Tongue (tissue), 3 donors: ENCODE measurements at places on chromosomes 3 and 15.

DNA sequence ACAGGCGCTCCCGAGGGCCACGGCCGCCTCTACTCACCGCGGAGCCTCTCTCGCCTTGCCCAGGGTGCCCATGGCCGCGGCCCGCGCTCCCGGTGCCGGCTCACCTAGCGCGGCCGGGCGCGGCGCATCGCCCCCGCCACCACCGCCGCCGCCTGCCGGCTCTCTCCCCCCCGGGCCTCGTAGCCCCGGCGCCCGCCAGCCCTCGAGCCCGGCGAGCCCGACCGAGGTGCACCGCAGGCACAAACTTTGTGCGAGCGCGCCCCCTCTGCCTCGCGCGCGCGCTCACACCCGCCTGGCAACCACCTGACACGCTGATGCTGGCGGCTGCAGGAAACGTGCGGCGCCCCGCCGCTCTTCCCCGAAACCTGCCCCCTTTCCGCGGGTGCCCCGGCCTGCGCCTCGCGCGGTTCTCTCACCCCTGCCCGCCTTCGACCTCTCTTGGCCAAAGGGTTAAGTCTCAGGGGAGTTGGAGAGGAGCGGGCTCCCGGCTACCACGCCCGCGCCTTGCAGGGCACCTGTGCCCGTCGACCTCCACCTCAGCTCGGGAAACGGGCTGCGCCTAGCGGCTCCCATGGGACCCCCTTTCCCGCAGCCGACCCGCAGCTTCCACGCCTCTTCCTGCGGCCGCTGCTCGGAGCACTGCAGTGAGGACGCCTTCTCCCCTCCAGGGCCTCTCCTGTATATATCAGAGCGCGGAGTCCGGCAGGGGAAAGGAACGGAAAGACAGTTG, at the start of gene RASGRP1:
TSS of gene RASGRP1 (minus strand) at position 258 of the 730 bp plus-strand sequence. CDS start at position 72, 186 bp downstream.
- DNase-seq: peak; percentile 75

DNA sequence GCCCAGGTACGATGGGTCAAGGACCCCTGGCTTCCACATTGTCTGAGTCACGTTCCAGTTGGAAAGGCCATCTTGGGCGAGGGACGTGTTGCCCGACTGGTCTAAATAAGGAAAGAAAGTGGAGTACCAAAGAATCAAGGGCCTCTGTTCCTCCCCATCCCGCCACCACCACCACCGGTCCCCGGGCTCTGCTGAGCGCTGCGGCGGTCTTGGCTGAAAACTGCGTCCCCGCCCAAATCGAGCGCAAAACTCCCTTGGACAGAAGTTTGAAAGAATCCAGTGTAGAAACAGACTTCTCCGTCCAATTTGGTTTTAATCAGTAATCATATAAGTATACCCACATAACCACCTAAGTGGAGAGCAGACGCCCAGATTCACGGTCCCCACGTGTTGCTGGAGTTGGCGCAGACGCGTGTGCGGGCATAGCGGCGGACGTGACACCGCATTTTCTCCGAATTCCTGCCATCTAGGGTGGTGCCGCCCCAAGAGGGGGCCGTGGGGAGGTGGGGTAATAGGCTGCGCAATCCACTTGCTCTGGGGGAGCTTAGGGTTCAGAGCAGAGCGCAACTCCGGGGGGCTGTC, 243.8 kb upstream of the TOPAZ1 start:
- peak; percentile 21 for DNase-seq

DNA sequence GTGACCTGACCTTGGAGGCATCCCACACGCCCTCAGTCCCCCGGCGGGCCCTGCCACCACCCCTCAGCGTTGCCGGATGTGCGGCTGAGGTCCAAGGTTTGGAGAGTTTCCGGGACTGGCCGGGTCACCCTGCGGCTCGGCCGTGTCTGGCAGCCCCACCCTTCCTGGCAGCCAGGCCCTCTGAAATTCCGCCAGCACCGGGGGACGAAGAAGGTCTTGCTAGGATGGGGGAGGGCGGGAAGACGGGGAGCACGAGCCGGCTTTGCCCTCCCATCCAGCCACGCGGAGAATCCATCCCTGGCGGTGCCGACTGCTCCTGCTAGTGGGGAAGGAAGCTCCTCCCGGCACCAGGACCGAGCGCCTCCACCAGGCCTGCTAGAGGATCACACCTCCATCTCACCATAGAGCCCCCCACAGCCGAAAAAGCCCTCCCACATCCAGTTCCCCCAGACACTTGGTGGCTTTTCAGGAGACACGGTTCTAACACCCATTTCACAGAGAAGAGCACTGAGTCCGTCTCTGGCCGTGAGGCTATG, 81.5 kb downstream of the CPN2 start:
- DNase-seq: peak; percentile 67

- peak; percentile 54 for DNase-seq
Measured at GRCh38 chr3:134326760-134327593, 47.3 kb downstream of the AMOTL2 start.

DNA sequence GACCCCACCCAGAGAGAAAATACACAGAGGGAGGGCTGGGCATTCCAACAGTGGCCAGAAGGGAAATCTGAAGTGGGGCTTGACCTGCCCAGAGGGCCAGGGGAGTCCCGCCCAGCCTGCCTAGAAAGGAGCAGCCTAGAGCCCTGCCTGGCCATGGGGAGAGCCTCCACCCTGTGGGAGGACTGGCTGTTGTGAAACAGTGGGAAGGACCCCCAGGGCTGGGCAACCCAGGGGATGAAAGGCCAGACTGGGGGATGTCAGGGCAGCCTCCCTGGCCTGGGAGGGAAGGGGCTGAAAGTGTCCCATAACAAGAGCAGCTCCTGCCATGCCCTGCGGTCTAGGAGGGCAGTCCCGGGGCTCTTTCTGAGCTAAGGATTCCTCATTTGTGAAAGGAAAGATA, 69.0 kb downstream of the SLC12A8 start:
- DNase-seq: no peak

DNA sequence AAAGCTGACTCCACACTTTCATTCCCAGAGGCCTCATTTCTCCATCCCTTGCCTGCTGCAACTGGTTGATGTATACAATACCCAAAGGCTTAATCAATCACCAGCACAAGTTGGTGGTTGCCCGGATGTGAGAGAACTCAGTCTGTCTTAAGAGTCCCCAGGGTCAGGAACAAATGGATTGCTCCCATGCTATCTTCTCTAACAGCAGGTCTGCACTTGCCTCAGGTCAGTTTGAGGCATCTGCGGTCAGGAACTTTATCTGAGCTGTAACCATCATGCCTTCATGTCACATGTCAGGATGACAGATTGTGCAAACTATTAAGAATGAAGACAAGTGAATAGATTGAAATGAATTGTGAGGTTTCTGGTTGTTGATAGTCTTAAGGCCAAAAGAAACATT, 56.1 kb downstream of the BFSP2 start:
- DNase-seq: no peak

- DNase-seq: no peak
Measured at GRCh38 chr3:42102571-42102970, 11.4 kb downstream of the TRAK1 start.

- DNase-seq: no peak
Measured at GRCh38 chr3:106332129-106332528, 463.3 kb upstream of the CBLB start.

GRCh38 chr3:57855943-57856342, 99.8 kb downstream of the SLMAP start:
- no peak for DNase-seq

- DNase-seq: no peak
Measured at GRCh38 chr3:161266731-161267150, 45.6 kb downstream of the NMD3 start.

GRCh38 chr3:53702776-53703530, 143.3 kb downstream of the CHDH start:
- no peak for DNase-seq

DNA sequence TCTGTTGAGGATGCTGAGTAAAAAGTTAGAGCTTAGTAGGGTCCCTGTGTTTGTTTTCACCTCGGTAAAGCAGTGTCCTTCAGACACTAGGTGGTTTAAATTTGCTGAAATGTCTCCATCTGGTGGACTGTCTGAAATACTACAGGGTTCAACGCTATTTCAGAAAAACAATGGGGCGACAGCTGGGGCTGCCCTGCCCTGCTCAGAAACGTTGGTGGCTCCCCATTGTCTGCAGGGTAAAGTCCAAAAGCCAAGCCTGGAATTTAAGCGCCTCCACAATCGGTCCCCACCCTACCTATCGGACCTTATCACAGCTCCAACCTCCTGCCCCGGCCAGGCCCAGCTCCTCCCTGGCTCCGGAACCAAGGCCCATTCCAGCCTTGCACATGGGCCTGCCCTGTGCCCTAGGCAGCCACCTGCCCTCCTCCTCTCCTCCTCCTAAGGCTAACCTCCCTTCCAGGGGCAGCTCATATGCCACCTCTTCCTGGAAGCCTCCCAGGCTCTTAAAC, 4.3 kb upstream of the TSEN2 start:
- peak; percentile 67 for DNase-seq

DNA sequence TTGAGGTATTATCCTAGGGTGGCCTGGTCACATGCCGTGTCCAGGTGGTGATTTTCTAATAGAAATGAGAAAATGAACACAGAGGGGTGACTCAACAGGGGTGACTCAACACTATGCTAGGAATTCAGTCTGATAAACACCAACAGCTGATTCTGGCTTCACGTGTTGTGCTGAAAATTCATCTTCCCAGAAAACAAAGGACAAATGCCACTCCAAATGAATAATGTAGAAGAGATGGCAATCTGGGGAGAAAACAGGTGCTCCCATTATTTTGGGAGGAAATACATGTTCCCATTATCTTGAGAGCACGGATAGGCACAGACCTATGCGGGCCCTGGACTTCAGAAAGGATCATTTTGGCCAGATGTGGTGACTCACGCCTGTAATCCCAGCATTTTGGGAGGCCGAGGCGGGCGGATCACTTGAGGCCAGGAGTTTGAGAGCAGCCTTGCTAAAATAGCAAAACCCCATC, 101.2 kb upstream of the MEX3B start:
- DNase-seq: no peak

DNA sequence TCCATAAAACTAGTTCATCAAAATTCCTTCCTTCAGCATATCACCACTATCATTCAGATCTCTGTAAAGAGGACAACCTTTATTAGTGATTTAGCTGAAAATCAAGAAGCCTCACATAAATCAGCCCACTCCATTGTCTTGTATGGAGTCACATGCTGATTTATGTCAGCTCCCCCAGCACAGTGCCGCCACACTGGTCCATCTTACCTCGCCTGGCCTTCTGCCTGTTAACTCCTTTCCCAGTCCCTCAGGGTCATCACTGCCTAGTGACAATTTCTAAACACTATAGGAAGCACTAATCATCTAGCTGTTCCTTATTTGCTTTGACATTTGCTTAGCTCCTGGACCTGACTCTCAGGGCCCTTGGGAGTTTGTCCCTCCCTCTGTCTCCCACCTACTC, 75.4 kb downstream of the PLCL2 start:
- DNase-seq: no peak

GRCh38 chr3:68819361-68819760, 113.0 kb downstream of the TAFA4 start:
- DNase-seq: no peak

GRCh38 chr15:42139596-42139995, 16.8 kb downstream of the PLA2G4F start:
- DNase-seq: no peak

DNA sequence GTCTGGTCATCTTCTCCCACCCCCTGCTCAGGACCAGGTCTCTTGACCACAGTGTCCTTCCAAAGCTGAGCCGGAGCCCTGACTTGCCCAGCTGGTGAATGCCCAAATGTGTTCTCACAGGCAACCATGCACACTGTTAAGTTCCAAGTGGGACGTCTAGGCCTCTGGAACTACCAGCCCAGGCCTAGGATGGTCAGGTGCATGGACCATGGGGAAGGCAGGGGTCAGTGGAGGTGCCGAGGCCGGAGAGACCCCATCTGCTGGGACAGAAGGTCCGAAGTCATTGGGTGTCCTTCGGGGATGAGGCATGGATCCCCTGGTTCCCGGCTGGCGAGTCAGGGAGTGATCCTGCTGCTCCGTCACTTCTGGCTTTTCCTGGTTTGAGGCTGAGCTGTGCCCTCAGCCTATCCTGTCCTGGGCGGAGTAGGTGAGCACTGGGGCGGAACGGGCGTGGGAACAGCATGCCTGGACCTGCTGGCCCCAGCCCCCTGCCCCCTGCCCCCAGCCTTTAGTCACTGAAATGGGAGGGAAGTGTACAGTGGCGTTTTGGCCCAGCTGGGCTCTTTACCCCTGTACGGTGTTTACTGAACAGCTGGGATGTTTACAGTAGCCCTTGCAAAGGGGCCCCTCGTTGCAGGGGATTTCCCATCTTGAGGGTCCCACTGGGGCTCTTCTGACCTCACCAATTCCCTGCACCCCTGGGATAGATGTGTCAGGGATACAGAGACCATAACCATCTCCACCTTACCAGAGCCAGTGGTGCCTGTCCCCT, 12.1 kb downstream of the SEMA3F start:
- DNase-seq: no peak

DNA sequence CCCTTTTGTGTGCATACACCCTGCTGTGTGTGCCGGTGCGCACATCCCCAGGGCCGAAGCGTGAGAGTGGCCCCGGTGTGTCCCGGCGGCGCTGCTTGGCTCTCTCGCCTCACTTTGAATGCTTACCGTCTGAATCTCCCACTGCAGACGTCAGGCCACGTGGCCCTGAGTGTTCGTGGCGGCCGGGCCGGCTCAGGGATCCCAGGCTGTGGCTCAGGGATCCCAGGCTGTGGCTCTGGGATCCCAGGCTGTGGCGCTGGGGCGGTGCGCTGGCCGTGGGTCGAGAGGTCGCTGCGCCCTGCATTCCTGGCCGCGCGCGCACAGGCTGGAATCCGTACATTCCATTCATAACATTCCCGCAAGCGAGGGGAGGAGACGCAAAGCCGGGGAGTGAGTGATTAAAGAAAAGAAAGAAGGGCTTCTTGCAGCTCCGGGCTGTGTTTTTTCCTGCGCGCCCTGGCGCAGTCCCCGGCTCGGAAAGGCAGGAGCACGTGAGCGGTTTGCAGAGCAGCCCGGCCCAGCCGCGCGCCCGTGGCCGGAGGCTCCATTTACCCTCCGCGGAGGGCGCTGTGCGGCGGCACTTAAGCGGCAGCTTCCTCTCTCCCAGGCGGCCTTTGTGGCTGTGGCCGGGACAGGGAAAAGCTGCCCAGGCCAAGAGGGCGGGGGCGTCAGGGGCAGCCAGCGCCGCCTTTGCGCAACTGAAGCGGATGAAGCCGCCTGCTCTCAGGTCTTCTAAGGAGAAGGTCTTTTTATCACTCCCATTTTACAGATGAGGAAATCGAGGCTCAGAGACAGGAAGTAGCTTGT, 87.0 kb upstream of the ALDH1L1 start:
- DNase-seq: peak; percentile 81

DNA sequence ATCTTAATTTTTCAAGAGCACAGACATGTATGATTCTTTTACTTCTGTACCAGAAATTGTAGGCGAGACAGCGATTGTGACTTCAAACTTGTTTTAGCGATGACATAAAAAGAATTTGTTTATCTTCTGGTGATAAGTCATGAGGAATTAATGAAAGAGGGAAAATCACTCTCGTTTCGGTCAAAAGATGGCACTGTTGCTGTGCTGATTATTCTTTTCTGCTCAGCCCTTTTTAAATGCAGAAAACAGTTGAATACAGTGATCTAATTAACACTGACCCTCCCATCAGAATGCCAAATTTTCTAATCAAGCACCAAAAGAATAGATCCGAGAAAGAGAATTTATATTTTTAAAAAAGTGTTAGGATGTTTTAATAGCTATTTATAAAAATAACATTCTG, 52.6 kb downstream of the NSUN3 start:
- DNase-seq: peak; percentile 21
